ENCODE measurements at places on chromosomes 3 and 15. TPM values are rescaled to one million over a fixed set of nuclear protein-coding genes. Genes with fewer than 3 reads are reported as not detected.

The TEX55 gene
- not detected for total RNA-seq

The GOLGA8T gene
- total RNA-seq: not detected

The DAZL gene
- total RNA-seq: not detected

The FGF12 gene
- total RNA-seq: not detected

GRCh38 chr3:115549071-115549470 lies 74.2 kb upstream of the GAP43 start:
- DNase-seq: no peak

- DNase-seq: no peak
Observed at GRCh38 chr15:41992151-41992802, 19.9 kb upstream of the EHD4 start.

DNA sequence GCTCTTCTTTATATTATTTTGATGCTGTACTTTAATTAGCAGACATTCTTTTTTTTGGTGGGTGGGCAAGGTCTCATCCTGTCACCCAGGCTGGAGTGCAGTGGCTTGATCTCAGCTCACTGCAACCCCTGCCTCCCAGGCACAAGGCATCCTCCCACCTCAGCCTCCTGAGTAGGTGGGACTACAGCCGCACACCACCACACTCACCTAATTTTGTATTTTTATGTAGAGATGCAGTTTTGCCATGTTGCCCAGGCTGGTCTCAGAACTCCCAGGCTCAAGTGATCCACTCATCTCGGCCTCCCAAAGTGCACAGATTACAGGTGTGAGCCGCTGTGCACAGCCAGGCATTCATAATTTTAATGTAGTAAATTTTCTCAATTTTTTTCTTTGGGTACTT lies 608.1 kb downstream of the ZNF385D start:
- DNase-seq: no peak

DNA sequence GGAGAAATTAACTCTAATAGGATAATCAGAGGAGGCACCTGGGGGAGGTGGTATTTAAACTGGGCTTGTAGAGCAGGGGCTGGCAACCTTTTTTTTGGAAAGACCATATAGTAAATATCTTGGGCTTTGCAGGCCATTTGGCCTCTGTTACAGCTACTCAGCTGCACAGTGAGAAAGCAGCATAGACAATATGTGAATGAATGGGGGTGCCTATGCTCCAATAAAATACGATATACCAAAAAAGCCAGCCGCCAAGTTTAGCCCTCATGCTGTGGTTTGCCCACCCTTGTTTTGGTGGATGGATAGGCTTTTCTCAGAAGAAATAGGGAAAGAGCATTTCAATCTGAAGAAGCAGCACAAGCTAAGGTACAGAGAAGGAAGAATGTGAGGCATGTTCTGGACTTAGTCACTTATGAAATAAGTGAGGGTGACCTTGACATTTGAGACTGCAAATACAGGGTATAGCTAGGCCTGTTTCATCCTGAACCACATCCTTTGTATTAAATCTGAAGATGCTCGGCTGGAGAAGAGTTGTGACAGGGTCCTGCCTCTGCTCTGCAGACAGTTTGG lies 131.0 kb upstream of the NR2E3 start:
- no peak for DNase-seq

GRCh38 chr15:77035999-77036471 lies 34.9 kb downstream of the TSPAN3 start:
- no peak for DNase-seq

- no peak for DNase-seq
Observed at GRCh38 chr3:9401986-9402385, 4.6 kb downstream of the SETD5 start.

- DNase-seq: no peak
Observed at GRCh38 chr3:41296556-41296955, 97.3 kb downstream of the CTNNB1 start.

DNA sequence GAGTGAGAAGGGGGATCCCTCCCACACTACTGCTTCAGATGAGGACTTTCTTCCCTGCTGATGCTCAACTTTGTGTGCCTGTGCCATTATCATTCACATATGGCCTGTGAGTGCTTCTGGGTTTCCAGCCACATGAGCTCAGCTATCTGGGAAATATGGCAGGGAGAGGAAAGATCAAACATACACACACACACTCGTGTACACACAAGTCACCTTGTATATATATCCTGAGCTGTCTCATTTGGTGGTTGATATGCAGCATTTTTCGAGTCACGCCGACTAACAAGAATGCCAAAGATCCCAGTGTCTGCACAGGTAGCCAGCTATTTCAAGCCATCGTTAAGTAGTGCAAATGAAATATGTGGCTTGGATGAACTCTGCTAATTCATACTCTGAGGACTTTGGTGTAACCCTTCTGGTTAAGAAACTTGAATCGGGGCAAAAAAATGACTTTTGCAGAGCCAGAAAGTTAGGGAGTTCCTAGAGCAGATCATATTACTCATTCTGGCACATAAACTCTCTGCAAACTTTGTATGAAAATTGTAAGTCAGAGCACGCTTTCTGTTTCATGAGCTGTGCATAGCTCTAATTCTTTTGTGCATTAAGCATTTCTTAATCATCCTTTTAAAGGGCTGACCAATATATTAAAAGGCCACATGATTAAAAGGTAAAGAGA lies 24.9 kb upstream of the WNT5A start:
- DNase-seq: no peak

GRCh38 chr3:99825004-99825640 lies 7.5 kb downstream of the CMSS1 start:
- no peak for DNase-seq

DNA sequence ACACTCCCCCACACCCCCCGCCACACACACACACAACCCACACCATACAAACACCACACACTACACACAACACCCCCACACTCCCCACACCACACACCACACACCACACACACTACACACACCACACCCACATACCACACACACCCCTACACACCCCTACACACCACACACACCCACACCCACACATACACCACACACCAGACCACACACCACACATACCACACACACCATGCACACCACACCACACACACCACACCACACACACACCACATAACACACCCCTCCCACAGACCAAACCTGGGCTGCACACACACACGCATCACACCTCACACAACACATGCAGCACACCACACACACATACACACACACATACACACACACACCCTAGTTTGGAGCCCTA lies 1.8 kb upstream of the RASGRF1 start:
- no peak for DNase-seq

DNA sequence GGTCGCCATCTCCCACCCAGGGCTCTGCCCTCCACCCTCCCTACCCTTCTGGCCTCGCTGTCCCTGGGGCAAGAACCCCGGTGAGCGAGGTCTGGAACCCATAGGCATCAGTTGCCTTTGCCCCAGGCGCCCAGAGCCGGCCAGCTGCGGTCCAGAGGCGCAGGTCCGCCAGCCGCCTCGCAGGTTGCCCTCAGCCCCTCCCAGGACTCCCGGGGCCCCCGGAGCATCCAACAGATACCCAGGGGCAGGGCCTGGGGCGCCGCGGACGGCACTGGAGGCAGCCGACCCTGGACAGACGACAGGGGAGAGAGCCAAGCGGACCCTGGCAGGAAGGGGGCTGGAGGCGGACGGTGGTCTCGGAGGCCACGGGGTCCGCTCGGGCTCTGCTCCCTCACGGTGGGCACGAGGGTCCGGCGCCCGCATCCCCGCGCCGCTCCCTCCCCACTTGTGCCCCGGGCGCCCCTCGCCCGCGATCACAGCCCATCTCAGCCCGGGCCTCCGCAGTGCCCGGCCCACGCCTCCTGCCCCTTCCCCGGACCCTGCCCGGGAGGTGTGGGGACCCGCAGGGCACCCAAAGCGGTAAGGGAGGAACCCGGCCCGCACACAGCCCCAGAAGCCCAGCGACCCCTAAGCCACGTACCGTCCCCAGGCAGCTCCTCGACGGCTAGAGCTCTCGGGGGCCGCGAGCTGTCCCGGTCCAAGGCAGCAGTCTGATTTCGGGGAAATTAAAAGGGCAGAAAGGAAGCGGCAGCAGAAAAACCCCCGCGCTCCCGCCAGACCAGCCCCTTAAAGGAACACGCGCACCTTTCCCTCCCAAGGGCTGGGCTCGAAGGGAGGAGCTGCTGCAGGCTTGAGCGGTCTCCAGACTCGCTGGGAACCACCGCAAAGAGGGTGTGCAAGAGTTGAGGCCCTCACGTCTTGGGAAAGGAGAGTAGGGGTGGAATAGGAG lies at the start of gene HAPLN3:
Gene HAPLN3 (minus strand): TSS at position 726 of the 949 bp plus-strand sequence. CDS start 8,246 bp downstream, outside the sequence.
- DNase-seq: peak; percentile 79

DNA sequence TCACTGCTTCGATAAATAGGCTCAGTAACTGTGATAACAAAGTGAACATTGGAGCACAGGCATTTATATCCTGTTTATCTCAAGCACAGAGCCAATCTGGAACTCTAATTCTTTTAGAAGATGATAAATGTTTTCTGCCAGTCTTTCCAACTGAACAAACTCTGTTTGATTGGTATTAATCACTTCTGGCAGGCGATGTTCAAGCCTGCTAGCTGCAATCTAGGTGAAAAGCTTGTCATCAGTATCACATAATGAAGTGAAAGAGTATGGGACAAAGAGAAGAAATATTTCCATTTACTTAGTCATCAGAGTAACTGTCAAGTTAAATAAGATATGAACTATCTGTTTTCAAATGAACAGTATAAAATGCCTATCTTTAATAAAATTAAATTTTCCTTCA lies 577.3 kb downstream of the VGLL3 start:
- DNase-seq: no peak

GRCh38 chr3:108106449-108106848 lies 15.6 kb upstream of the CD47 start:
- DNase-seq: no peak

GRCh38 chr3:20043825-20044224 lies 3.6 kb downstream of the KAT2B start:
- DNase-seq: no peak

DNA sequence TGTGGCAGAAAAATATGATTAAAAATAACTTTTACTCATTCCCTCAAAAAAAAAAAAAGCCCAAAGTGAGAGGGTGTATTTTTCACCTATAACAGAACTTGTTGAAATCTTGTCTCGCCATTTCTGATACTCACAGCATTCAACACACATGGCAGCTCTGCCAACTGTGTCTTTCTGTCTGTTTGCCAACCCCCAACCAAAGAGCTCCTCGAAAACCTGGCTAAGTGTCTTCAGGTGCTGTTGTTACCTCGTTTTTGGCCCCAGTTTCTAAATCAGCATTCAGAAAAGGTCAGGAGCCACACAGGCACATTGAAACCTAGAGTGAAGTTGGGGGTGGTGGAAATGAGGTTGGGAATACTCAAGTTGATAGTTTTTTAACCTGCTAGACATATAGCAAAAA lies 123.5 kb downstream of the TMEM108 start:
- DNase-seq: no peak

DNA sequence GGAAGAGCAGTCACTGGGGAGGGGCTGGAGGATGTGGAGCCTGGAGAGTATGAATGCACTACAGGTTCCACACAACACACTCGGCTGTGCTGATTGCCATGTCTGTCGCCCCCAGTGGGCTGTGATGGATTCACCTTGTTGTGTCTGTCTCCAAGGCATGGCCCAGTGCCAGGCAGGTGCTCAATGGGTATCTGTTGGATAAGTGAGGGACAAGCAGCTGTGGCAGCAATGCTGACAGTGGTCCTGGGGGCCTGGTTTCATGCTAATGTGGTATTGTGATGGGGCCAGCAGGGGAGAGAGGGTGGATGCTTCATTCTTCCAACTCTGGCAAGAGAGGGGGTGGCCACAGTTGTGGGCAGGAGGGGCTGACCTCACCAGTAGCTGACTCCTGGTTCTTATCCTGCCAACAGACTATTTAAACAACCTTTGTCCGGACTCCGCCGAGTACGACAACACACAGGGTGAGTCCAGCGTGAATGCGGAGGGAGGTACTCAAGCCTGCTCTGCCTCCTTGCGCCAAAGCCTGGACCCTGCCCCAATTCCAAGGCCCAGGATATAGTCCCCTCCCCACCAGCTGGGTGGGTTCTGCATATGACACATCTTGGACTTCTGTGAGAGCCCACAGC lies 47.3 kb upstream of the NR2C2 start:
- no peak for DNase-seq

- DNase-seq: no peak
Observed at GRCh38 chr3:181839916-181840297, 128.2 kb downstream of the SOX2 start.

DNA sequence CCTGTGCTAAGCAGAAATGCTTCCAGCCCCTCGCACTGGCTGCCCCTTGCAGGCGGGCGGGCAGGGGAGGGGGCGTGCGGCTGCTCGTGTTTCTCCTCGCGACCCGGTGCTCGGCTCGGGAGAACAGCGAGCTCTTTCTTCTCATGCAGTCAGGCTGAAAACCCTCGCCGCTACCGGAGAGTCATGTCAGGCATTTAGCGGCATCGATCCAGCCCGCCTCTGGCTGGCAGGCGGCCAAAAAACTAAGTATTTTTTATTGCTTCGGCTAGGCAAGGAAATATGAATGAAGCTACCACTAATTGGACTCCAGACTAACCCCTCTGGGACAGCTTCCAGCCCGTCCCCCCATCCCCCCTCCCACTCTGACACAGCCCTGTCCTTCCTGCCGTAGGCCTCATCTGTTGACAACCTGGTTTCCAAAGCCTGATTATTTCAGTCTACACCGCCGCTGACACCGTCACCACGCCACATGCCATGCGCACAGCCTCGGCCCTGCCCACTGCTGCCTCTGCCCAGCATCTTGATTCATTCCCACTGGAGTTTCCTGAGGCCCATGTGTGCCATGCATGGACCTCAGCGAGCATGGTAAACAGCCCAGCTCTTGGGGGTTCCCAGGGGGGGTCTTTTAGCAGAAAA lies 35.3 kb downstream of the TLE3 start:
- DNase-seq: no peak

GRCh38 chr15:60652870-60653269 lies 173.9 kb upstream of the ICE2 start:
- no peak for DNase-seq

DNA sequence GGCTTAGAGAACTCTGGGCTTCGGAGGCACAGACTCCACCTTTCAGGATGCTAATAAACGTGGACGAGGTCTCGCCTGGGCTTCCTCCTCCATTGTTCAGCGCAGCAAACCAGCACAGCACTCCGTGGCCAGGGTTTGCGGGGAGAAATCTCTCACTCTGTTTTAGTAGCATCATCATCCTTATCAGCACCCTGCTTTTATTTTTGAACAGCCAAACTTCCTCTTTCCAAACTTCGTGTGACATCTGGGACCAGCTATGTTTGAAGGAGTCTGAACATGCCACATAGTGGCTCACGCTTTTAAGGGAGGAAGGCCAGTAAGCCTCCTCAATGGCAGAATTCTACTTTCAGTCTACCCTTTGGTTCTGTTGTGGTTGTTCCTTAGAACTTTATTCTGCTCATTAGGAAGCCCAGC lies 149.0 kb downstream of the PGPEP1L start:
- DNase-seq: no peak

- no peak for DNase-seq
Observed at GRCh38 chr3:103134023-103134724, 699.4 kb downstream of the ZPLD1 start.

- DNase-seq: no peak
Observed at GRCh38 chr3:143956838-143957237, 14.8 kb upstream of the DIPK2A start.

Measured in activated CD4-positive, alpha-beta memory T cell treated with anti-CD3 and anti-CD28 coated beads for 36 hours (primary cell).